Astrocyte (in vitro differentiated cells and primary cell): ENCODE measurements at places on chromosomes 3 and 15. TPM values are rescaled to one million over a fixed set of nuclear protein-coding genes. Genes with fewer than 3 reads are reported as not detected.
A peak's percentile ranks its signal among the peaks of the same experiment; 100 is the strongest.

Gene CFAP91
- 0.16 TPM in 1 of 2 replicates, not detected in the other for total RNA-seq

Gene AGBL1
- total RNA-seq: not detected in 2 replicates

- no peak for DNase-seq
Observed at GRCh38 chr3:37991109-37991508, 523 bp downstream of the VILL start.

- DNase-seq: no peak
Observed at GRCh38 chr15:34336991-34337556, 507 bp downstream of the SLC12A6 start.

GRCh38 chr15:39801641-39802309 lies 19.1 kb upstream of the FSIP1 start:
- DNase-seq: no peak

DNA sequence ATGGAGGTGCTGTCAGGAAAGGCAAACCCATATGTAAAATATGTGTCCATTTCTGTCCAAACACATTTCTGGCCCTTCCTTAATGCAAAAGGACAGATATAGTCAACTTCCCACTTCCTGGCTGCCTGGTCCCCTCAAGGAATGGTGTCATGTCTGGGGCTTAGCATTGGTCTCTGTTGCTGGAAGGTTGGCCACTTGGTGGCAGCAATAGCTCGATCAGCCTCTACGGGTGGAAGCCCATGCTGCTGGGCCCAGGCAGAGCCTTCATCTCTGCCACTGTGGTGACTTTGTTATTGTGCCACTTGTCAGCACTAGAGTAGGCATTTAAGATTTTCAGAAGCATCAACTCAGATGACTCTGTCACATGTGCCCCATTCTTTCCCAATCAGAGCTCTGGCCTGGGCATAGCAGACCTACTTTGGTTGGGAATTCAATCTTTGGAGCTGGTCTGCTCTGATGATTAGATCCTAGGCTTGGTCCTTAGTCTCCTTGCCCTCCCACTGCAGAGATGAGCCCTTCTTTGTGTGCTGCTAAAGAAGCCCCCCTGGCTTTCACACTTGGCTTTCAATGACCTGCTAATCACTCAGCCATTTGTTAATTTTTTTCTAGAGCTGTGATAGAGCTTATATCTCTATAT lies 51.0 kb upstream of the SPSB4 start:
- DNase-seq: peak; percentile 27

GRCh38 chr15:27458345-27459084 lies 487.5 kb downstream of the GABRG3 start:
- no peak for DNase-seq

- no peak for DNase-seq
Observed at GRCh38 chr3:73591286-73591800, 33.4 kb downstream of the PDZRN3 start.

DNA sequence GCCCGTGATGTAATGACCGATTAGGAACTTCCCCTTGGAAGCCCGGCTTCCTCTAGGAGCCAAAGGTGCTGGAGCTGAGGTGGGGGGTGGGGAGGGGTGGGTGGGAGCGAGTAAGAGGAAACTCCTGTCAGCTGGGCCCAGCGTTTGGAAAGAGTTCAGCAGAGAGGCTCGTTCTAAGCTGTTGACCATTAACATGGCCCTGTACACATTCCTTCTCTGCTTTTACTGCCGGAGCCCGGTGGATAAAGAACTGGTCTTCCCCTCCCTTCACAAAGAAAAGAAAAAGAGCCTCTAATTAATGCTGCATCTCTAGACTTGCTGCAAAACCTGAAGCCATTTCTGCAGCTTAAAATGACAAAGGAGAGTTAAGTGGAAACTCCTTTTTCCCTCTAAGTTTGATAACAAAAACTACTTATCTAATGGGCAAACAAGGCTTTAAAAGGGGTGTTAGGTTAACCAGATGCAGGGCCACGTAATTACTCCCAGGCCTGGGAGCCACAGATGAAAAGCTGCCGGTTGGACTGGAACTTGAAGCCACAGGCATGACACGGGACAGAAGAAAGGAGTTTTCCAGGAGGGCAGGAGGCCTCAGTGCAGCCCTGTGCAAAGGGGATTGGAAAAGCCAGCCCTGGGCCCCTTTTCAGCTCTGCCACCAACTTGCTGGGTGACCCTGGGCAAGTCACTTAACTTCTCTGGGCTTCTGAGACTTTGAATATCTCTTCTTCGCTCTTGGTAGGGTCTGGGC lies 71.3 kb downstream of the SMAD6 start:
- DNase-seq: no peak

- no peak for DNase-seq
Observed at GRCh38 chr3:35641920-35642527, 2.7 kb downstream of the ARPP21 start.

DNA sequence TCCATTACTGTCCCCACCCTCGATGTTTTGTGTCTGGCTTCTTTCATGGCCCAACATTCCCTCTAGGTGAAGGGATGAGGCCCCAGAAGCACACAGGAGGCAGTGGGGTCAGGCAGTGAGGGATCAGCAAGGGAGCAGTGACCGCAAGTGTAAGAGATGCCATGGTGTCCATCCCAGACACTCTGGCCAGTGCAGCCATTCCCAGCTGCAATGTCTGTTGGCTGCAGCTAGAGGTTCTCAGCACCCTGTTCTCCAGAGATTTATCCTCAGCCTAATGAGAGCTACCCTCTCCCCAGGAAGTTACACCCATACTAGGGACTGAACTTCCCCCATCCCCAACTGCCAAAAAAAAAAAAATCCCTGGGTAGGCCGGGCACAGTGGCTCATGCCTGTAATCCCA lies 40.2 kb downstream of the TRANK1 start:
- no peak for DNase-seq

GRCh38 chr15:88015228-88015860 lies 241.2 kb downstream of the NTRK3 start:
- no peak for DNase-seq

- no peak for DNase-seq
Observed at GRCh38 chr3:85007195-85008094, 48.7 kb downstream of the CADM2 start.
